ENCODE measurements at places on chromosomes 1 and 21. TPM values are rescaled to one million over a fixed set of nuclear protein-coding genes. Genes with fewer than 3 reads are reported as not detected.

ST6GALNAC5 gene
- total RNA-seq = not detected

LRRC53 gene
- total RNA-seq = not detected

PGLYRP3 gene
- not detected for total RNA-seq

FCRL2 gene
- not detected for total RNA-seq

ATAD3C gene
- 1.0 TPM for total RNA-seq

FMO1 gene
- total RNA-seq = not detected

MX2 gene
- 58.6 TPM for total RNA-seq

ETV3L gene
- total RNA-seq = not detected

- no peak for DNase-seq
These were observed 51.4 kb downstream of the DPYD start for GRCh38 chr1:97869441-97869840.

GRCh38 chr1:161721738-161722343, 497 bp downstream of the FCRLB start:
- no peak for DNase-seq

- no peak for DNase-seq
These were observed 127.8 kb downstream of the NTMT2 start for GRCh38 chr1:170273291-170274130.

GRCh38 chr1:204503122-204503912, 8.7 kb upstream of the PIK3C2B start:
- DNase-seq = peak; percentile 64

DNA sequence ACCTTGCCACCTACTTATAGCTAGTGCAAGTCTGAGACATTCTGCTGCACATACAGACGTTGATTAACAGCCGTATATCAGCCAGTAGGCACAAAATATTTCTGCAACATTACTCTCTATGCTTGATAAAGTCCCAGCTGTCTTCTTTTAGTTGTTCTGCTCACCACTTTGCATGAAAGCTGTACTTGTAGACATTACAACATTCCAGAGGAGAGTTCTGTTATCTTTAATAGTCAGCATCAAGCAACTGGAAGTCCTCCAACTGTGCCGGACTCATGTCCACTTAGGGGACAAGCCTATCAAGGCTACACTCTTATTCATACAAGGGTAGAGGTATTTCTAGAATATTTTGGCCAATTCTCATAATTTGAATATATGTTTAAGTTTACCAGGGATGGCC, 50.0 kb downstream of the CACHD1 start:
- DNase-seq = no peak

DNA sequence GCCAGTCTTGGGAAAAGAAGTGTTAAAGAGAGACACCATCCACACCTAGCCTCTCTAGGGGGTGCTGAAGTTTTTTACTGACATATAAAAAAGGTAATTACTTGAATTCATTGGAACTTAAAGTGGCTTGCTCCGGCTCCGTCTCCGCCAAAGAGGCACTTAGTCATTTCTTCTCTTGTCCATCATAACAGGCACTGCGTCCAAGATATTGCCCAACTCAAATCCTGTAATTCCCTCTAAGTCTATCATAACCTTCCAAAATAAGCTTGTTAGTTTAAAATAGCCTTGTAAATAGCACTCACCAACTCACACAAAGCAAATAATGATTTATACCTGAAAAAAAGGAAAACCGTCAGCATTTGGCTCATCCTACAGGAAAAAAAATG, 160.5 kb downstream of the ZBTB18 start:
- DNase-seq = no peak

GRCh38 chr1:167635941-167636340, 5.9 kb downstream of the RCSD1 start:
- DNase-seq = no peak

GRCh38 chr1:76611770-76612445, 255.4 kb upstream of the ST6GALNAC5 start:
- DNase-seq = no peak

DNA sequence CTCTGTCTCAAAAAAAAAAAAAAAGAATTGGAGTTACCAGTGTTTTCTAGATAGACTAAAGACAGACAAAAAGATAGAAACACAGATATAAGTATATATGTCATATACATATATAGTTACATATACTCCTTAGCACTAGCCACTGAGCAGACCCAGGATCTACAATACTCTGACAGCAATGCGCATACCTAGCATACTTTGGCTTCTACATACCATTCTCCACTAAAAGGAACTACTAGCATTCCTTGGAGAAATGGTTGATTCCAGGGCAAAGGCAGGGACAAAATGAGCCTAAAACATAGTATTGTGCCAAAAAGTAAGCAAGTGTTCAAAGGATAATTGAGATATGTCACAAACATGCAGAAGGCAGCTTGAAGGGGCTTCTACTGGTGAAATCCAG, 22.7 kb downstream of the SYNJ1 start:
- no peak for DNase-seq

- no peak for DNase-seq
These were observed 10.7 kb downstream of the LRRC47 start for GRCh38 chr1:3785456-3786157.

- no peak for DNase-seq
These were observed 18.6 kb downstream of the MKNK1 start for GRCh38 chr1:46585312-46585938.

- no peak for DNase-seq
These were observed 153.9 kb downstream of the CASZ1 start for GRCh38 chr1:10642403-10643080.
